ENCODE measurements at places on chromosomes 4 and X. TPM values are rescaled to one million over a fixed set of nuclear protein-coding genes. Genes with fewer than 3 reads are reported as not detected.

Gene GPM6B
- 432 TPM for polyA plus RNA-seq

Gene TSPAN7
- 601 TPM for polyA plus RNA-seq

Gene DMP1
- 0.12 TPM for polyA plus RNA-seq

Gene STARD8
- 8.0 TPM for polyA plus RNA-seq

Gene CCDC120
- polyA plus RNA-seq: 22.4 TPM

Gene SLC6A8
- 77.0 TPM for polyA plus RNA-seq

Gene RASGEF1B
- 42.8 TPM for polyA plus RNA-seq

Gene ZNF280C
- polyA plus RNA-seq: 3.9 TPM

Gene ARX
- polyA plus RNA-seq: 0.26 TPM

Gene AMBN
- not detected for polyA plus RNA-seq

Gene GABRG1
- polyA plus RNA-seq: 14.8 TPM

Gene GPC3
- 73.0 TPM for polyA plus RNA-seq

Gene SSX4
- polyA plus RNA-seq: not detected

Gene ADD1
- 334 TPM for polyA plus RNA-seq

Gene CT45A10
- polyA plus RNA-seq: not detected

Gene ADH1A
- not detected for polyA plus RNA-seq

Gene STEEP1
- 32.9 TPM for polyA plus RNA-seq

Gene ITIH6
- polyA plus RNA-seq: 0.09 TPM
